ENCODE measurements at places on chromosomes 7 and 10. TPM values are rescaled to one million over a fixed set of nuclear protein-coding genes. Genes with fewer than 3 reads are reported as not detected.

Gene PLAC9
- total RNA-seq: not detected

Gene VAX1
- 0.97 TPM for total RNA-seq

Gene CALML3
- total RNA-seq: not detected

Gene CYP3A5
- total RNA-seq: 1.9 TPM

Gene ACSL5
- 0.13 TPM for total RNA-seq

Gene GPR22
- not detected for total RNA-seq

Gene ANLN
- 57.6 TPM for total RNA-seq

Gene C10orf62
- not detected for total RNA-seq

Gene PRKCQ
- 3.3 TPM for total RNA-seq

Gene ATOH7
- total RNA-seq: 0.15 TPM

Gene TRPV5
- not detected for total RNA-seq

Gene IKZF1
- not detected for total RNA-seq

Gene CLRN3
- not detected for total RNA-seq

Gene ITGB8
- 1.4 TPM for total RNA-seq

All from A549 treated with Mapracorat at 1 μM for 4 hours (cell line).